ENCODE measurements at places on chromosomes 13 and 19.

GRCh38 chr13:112657850-112658445 is 31.9 kb upstream of the ATP11A start:
- DNase-seq: no peak

- no peak for DNase-seq
These were observed 5.9 kb upstream of the ZNF551 start for GRCh38 chr19:57675881-57676280.

- no peak for DNase-seq
These were observed 77.9 kb downstream of the CACNA1A start for GRCh38 chr19:13428352-13428751.

- no peak for DNase-seq
These were observed 293.2 kb downstream of the EFNB2 start for GRCh38 chr13:106241974-106242953.

GRCh38 chr13:96104516-96104915 is 14.6 kb downstream of the HS6ST3 start:
- DNase-seq: no peak

- no peak for DNase-seq
These were observed 40.2 kb upstream of the GPR183 start for GRCh38 chr13:99347335-99347878.

GRCh38 chr13:20002787-20003186 is 44.3 kb downstream of the ZMYM2 start:
- DNase-seq: no peak

- DNase-seq: no peak
These were observed 529 bp downstream of the ZNF836 start for GRCh38 chr19:52170863-52171320.

DNA sequence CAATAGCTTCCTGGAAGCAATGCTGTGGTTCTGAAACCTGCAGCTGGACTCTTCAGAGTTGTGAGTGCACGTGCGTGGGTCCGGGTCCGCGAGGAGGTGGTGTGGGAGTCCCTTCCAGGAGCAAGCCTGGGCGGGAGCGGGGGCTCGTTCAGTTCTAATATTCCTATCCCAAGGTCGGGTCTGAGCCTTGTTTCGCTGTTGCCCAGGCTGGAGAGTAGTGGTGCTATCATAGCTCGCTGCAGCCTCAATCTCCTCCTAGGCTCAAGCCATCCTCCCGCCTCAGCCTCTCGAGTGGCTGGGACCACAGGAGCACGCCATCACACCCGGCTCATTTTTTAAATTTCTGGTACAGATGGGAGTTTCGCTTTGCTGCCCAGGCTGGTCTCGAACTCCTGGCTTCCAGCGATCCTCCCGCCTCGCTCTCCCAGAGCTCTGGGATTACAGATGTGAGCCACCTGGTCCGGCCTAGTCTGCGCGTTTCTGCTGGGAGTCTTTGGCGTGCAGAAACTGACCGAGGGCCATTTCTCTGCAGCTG is 625 bp downstream of the ZFP82 start:
- DNase-seq: no peak

GRCh38 chr13:41182231-41182630 is 12.1 kb downstream of the KBTBD7 start:
- DNase-seq: no peak

GRCh38 chr19:29001141-29001581 is 211.8 kb downstream of the UQCRFS1 start:
- peak; percentile 25 for DNase-seq

DNA sequence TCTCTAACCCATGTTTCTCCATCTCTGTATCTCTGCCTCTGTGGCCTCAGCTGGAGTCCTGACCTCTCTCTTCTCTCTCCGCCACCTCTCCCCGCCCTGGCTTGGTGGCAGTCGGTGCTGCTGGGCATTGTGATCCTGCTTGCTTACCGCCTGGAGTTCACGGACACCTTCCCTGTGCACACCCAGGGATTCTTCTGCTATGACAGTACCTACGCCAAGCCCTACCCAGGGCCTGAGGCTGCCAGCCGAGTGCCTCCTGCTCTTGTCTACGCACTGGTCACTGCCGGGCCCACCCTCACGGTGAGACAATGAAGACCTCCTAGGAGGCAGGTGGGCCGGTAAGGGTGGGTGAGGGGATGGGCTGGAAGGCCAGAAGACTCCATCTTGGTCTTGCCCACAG is 4.2 kb downstream of the PLPPR2 start:
- no peak for DNase-seq

DNA sequence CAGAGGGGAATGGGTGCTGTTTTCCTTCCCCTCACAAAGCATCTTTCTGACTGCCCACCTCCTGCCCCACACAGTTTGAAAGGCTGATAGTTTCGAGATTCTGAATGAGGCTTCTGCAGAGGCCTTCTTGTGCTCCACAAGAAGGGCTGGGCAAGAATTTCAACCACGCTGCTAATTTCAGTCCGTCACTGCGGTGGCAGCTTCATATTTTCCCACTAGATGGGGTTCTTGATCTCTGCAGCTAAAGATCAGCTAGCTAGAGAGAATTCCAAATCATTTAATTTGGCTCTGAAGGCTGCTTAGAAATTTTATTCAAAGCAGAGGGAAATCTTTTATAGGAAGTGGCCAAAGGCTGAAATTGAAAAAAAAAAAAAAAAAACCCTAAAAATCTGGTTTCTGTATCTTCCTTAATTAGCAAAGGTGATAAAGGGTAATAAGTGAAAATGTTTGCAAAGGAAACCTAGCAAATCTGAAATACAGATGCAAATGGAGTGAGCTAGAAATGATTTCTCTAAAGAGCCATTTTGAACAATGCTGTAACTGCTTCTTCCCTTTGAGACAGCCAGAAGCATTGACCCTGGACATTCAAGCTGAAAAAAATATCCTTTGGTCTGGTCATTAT is 38.0 kb upstream of the C13orf42 start:
- peak; percentile 26 for DNase-seq

GRCh38 chr13:105670179-105670990 is 865.1 kb downstream of the EFNB2 start:
- DNase-seq: no peak

GRCh38 chr19:11435833-11436313 is 438 bp downstream of the PRKCSH start:
- DNase-seq: no peak

- no peak for DNase-seq
These were observed 531.9 kb downstream of the OLFM4 start for GRCh38 chr13:53560556-53560955.

GRCh38 chr19:3234800-3235199 is 10.3 kb downstream of the CELF5 start:
- no peak for DNase-seq

DNA sequence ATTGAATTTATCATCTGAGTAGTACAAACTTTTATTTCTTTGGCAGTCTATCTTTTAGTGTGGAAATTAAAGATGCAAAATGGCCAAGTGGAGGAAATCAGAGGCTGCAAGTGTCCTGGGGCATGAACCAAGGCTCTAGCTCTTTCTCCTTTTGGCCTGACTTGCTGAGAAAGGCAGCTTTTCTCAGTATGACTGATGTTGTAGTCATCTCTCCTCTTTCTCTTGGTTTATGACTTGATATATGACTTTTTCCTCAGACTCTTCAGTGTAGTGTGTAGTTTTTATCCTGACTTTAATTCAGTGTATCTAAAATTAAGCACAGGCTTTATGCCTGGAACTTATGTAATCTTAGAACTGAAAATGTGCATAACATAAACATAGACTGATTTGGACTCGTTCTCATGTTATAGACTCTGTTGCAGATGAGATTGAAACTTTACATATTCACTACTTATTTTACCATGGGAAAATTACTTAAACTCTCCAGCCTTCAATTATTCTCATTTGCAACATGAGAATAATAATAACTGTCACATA is 65.7 kb downstream of the SLITRK5 start:
- no peak for DNase-seq

DNA sequence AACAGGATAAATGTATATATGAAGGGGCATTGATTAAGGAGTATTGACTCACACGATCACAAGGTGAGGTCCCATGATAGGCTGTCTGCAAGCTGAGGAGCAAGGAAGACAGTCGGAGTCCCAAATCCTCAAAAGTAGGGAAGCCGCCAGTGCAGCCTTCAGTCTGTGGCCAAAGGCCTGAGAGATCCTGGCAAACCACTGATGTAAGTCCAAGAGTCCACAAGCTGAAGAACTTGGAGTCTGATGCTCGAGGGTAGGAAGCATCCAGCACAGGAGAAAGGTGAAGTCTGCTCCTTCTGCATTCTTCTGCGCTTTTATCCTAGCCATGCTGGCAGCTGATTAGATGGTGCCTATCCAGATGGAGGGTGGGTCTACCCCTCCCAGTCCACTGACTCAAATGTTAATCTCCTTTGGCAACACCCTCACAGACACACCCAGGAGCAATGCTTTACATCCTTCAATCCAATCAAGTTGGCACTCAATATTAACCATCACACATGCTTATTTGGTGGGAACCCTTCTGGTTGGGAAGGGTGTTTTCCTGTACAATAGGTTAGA is 55.1 kb downstream of the SLAIN1 start:
- no peak for DNase-seq

DNA sequence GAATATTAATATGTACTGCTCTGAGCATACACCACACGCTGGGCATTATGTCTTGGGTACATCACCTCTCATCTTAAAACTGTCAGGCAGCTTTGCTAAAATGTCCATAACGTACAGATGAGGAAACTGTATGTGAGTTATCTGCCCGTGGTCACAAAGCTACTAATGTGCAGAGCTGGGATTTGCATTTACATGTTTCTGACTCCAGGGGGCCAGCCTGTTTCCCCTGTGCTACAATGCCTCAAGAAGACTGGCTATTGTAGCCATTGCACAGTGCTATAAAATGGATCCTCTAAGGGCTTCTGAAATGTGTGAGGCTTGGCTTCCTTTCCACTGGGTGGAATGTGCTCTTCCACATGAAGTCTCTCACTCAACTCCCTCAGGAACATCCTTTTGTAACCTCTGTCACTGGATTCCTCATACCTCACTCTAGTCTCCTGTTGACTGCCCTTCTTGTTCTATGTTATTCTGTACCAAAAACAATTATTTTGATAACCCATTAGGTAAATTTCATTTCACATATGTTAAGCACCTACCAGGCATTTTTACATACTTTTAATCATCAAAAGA is 95.6 kb upstream of the HTR2A start:
- DNase-seq: peak; percentile 21

DNA sequence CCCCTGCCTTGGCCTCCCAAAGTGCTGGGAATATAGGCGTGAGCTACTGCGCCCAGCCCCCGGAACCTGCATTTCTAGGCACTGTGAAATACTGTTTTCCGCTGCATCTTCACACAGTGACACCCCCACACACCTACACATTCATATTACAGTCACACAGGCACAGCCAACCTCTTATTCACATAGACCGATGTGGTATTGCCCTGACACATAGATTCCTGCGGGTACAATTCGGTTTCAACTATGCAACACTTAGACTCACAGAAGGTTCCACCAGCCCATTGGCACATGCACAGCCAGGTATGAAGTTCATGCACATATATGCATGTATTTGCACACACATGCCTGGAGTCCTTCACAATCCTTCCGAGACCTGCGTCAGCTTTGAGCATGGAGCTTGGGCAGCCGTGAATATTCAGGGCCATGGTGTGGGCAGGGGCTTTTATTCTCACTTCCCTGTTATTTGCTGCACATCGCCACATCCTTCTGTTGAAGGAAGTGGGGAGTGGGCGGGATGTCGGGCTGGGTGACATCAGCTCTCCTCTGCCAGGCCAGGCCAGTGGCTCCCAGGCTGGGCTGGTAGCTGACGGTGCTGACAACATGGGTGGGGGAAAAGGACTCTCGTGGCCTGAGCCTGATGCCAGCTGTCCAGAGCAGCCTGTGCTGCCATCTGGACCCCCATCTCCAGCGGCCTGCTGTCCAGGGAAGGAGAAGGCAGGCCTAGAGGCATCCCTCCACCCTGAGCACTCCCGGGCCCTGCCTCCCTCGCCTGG is 5.4 kb upstream of the CDC37 start:
- DNase-seq: no peak

DNA sequence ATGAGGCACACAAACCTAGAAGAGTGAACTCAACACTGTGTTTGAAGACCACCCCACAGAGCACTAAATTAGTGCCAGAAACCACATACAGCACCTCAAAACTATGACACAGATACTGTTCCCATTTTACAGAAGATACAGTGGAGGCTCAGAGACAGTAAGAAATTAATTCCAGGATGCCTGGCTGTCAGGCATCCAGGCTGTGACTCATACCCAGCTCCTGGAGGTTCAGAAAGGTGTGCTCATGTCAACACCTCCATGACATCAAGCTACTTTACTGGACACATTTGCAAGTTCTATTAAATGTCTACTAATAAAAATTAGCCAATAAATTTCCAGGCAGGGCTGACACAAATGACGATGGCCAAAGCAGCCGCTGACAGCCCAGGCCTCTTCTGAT is 176.3 kb downstream of the ABCC4 start:
- no peak for DNase-seq

DNA sequence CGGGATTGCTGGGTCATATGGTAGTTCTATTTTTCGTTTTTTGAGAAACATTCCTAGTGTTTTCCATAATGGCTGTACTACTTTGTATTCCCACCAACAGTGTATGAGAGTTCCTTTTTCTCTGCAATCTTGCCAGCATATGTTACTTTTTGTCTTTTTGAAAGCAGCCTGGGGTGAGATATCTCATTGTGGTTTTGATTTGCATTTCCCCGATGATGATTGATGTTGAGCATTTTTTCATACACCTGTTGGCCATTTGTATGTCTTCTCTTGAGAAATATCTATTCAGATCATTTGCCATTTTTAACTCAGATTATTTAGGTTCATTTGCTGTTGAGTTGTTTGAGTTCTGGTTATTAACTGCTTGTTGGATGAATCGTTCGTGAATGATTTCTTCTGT is 18.5 kb upstream of the ATP12A start:
- no peak for DNase-seq

DNA sequence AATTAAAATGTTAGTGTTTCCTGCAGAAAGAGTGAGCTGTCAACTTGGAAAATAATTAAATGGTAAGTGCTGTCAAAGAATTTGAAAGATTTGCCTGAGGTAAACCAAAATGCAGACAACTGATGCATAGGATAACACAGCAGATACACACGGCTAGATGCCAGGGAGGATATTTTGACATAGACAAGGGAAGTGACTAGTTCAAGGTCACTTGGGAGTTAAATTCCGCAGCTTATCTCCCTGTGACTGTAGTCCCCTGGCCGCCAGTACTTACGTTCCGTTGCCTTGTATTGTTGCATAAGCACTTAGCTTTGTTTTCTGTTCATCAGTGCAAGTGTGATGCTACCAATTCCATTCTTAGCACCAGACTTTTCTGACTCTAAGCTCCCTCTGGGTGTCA is 247.3 kb upstream of the MAB21L1 start:
- no peak for DNase-seq

- DNase-seq: no peak
These were observed at the start of gene PDE4A for GRCh38 chr19:10420444-10421239. PDE4A (plus strand) TSS chr19:10420538; CDS start chr19:10420765, 227 bp downstream.

GRCh38 chr13:28094306-28094705 is 6.1 kb downstream of the FLT3 start:
- peak; percentile 64 for DNase-seq

GRCh38 chr19:41328842-41329225 is 18.9 kb downstream of the CCDC97 start:
- peak; percentile 78 for DNase-seq

GRCh38 chr19:28569132-28570131 is 643.5 kb downstream of the UQCRFS1 start:
- no peak for DNase-seq

Measured in HL-60 (cell line).